ENCODE measurements at places on chromosomes 12 and 14. TPM values are rescaled to one million over a fixed set of nuclear protein-coding genes. Genes with fewer than 3 reads are reported as not detected.

Gene KRT5
- 0.28 TPM for total RNA-seq

Gene IGF1
- 0.09 TPM for total RNA-seq

Gene SLC25A21
- total RNA-seq = 0.09 TPM

Gene DAD1
- 324 TPM for total RNA-seq

Gene PTGDR
- not detected for total RNA-seq

Gene SMIM41
- not detected for total RNA-seq

All from endothelial cell of coronary artery (primary cell).